ENCODE measurements at places on chromosomes 5 and 9.

GRCh38 chr9:23447166-23447565, 378.9 kb downstream of the ELAVL2 start:
- DNase-seq, result no peak

GRCh38 chr5:58804291-58804690, 221.4 kb downstream of the RAB3C start:
- no peak for DNase-seq

- no peak for DNase-seq
Measured at GRCh38 chr5:108371263-108371662, 10.6 kb downstream of the FBXL17 start.

- DNase-seq, result no peak
Measured at GRCh38 chr5:33685873-33686755, 205.7 kb downstream of the ADAMTS12 start.

- DNase-seq, result peak; percentile 63
Measured at GRCh38 chr5:144187699-144188294, 17.1 kb downstream of the KCTD16 start.

- DNase-seq, result peak; percentile 50
Measured at GRCh38 chr9:129225815-129226214, 47.8 kb upstream of the IER5L start.

GRCh38 chr9:79284081-79284480, 287.7 kb upstream of the TLE4 start:
- no peak for DNase-seq

DNA sequence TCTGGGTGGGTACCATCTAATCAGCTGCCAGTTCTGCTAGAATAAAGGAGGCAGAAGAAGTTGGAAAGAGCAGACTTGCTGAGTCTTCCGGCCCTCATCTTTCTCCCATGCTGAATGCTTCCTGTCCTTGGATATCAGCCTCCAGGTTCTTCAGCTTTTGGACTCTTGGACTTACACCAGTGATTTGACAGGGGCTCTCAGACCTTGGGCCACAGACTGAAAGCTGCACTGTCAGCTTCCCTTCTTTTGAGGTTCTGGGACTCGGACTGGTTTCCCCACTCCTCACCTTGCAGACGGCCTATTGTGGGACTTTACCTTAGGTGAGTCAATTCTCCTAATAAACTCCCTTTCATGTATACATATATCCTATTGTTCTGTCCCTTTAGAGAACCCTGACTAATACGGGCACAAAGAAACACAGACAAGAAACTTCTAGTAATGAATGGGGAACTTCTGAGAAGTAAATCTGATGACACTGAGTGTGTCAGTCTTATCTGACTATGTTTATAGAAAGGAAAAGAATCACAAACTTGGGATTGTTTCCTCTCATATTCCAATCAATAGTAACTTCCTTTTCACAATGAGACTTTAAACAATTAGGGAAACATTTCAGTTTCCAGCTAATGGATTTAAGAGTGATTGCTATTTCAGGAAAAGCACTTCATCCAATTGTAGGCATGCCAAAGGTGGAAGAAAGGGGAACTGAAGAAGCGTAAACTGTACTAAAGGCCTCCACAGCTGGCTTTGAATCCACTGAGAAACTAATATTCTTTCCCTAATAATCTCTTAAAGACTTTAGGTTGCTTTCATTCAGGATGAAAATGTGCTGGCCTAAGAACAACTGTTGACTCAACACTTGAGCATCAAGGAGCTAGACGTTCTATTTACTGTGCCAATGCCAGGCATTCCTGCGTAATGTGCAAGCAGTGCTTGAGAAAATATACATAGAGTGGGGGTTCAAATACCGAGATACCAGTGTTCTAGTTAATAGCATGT, 127.9 kb upstream of the PTGER4 start:
- no peak for DNase-seq

GRCh38 chr5:141637123-141637766, 448 bp downstream of the RELL2 start:
- peak; percentile 72 for DNase-seq

- no peak for DNase-seq
Measured at GRCh38 chr5:150918613-150919012, 13.8 kb upstream of the ZNF300 start.

GRCh38 chr5:116358015-116358523, 216.6 kb downstream of the SEMA6A start:
- DNase-seq, result no peak

GRCh38 chr5:101664071-101664791, 631.9 kb downstream of the SLCO4C1 start:
- no peak for DNase-seq

- no peak for DNase-seq
Measured at GRCh38 chr5:76660360-76660759, 37.2 kb upstream of the F2RL2 start.
